RCC 7860 (cell line): ENCODE measurements at places on chromosomes 7 and 10.
A peak's percentile ranks its signal among the peaks of the same experiment; 100 is the strongest.

GRCh38 chr7:144824360-144824759, 11.5 kb downstream of the TPK1 start:
- peak; percentile 94 for DNase-seq

DNA sequence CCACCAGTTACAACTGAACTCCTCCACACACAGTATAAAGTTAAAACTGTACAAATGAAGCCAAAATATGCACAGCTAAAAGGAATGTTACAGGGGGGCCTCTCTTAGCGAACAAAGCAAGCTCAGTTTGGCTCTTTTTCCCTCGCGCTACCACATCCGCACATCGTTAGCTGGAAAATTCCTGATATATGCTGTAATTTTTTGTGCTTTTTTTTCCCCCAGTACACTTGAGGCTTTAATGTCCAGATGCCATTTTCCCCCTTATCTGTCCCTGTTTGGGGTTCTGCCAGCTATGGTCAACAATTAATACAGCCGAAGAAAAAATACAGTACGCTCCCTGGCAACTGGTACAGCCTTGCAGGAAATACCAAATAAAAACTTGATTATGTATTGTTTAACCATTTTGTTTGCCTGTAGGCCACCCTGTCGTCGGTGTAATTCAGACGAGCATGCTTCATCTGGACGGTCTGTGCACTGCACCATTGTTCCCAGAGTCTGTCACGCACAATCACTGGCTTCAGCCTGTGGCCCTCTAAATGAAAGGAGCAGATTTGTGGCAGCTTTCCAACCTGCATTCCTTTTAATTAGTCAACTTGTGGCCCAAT, 108.1 kb upstream of the FAM133B start:
- peak; percentile 91 for DNase-seq

- DNase-seq = no peak
Observed at GRCh38 chr7:157429680-157430224, 92.9 kb downstream of the DNAJB6 start.

DNA sequence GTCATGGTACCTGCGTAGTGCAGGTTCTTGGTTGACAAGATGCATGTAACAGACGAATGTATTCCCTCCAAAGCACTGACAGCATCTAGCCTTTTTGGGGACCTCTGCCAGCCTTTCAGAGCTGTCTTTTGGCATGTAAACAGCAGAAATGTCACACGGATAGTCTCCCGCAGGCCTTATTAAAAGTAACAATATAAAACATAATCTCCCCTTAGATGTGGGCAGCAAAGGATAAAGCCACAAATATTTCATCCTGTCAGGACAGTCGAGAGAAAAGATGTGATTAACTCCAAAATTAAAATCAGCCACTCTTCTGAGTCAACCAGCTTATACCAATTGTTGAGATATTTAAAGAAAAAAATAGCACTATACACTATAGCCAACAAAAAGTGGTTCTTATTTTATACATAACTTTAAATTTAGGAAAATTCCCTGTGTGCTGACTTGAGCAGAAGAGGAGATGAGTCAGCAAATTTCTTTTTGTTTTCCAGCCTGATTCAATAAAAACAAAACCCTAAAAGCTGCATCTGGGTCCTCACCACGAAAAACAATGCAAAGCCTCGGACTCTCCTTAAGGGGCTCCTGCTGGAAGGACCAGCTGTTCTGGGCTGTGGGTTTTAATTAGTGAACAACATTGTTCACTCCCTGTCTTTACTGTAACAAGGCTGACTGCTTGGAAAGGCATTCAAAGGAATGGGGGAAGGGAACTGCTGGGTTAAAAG, 240.2 kb downstream of the ADAM12 start:
- DNase-seq = peak; percentile 18

DNA sequence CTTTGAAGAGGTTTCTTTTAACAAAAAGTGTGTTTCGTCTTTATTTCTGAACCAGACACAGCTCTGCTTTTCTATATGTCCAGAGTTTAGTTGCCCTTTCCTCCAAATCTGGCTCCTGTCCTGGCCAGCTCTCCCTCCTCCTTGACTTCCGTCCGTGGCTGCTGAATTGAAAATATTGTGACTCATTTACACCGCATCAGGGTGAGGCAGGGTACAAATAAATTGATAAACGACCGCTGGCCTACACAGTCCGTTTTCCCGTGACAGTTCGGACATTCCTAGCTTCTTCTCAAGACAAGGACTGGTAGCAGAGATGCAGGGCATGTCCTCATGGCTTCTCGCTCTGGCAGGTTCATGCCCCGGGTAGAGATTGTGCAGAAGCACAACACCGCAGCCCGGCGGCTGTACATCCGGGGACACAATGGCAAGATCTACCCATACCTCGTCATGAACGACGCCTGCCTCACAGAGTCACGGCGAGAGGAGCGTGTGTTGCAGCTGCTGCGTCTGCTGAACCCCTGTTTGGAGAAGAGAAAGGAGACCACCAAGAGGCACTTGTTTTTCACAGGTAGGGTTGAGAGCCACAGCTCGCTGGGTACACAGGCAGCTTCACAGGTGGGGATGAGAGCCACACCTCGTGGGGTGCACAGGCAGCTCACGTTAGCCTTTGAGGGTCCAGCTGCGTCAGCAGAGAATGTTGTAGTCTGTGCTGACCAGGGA, 126.6 kb downstream of the TRRAP start:
- no peak for DNase-seq

DNA sequence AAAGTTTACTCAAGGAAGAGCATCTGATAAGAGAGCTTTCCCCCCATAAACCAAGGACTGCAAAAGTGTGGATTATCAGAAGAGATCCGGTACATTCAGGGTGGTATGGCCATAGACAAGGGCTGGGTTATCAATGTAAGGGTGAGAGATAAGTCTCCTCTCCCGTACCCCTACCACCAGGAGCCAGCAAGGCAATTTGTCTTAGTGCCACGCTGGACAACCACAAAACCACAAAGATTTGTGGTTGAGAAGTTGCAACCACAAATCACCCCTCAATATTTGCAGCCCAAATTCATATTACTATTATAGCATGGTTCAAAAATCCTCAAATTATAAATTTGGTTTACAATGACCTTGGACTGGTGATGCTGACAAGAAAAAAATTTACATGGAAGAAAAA, 2.3 kb upstream of the ZSCAN25 start:
- no peak for DNase-seq

- DNase-seq = peak; percentile 45
Observed at GRCh38 chr7:18727115-18727870, 231.7 kb downstream of the HDAC9 start.

DNA sequence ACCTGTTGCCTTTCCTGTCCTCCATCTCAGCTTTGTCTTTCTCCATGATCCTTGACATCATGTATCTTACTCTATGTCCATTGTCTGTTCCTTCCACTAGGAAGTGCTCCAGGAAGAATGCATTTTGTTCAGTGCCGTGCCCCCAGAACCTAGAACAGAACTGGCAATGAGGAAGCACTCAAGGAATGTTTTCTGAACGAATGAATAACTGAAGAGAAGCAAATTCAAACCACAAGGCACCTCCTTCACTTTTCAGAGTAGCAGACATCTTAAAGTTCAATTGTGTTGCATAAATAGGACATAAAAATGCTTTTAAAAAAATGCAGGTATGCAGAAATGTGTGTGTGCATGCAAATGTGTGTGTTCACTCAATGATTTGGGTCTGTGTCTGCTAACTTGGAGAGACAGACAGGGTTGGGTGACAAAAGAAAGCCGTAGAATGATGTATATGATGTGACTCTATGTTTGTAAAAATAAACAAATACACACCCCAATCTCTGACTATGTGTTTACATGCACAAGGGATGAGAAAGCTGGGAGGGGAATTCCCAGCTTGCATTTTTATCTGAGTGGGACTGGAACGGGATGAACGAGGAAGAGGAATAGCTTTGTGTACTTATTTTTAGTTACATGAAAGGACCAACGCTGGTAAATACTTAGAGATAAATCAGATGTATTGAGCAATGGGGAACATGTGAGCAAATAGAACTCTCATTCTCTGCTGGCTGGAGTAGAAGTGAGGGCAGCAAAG, 237.7 kb downstream of the FANK1 start:
- no peak for DNase-seq

DNA sequence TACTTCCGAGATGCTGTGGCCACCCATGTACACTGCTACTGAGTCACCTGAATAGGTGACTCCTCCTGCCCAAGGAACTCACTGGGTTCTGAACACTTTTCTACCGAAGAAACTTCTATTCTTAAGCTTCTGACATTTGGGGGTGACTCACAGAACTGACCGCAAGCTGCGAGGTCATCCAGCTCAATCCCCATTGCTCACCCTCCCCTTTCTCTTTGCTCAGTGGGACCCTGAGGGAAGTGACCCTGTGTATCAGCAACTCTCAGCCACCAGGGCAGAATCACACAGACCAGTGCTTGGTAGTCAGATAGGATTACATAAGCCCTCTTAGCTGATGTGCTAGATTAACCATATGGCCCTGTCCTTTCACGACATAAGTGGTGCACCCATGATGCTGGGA, 46.3 kb downstream of the INSYN2A start:
- DNase-seq = peak; percentile 95
